ENCODE measurements at places on chromosomes 2 and 18.

- no peak for DNase-seq
These were observed 1284.9 kb upstream of the LRRTM1 start for GRCh38 chr2:81589406-81589805.

GRCh38 chr18:8820396-8821082, 115.2 kb downstream of the MTCL1 start:
- DNase-seq, result no peak

- no peak for DNase-seq
These were observed 116.7 kb upstream of the MGAT5 start for GRCh38 chr2:134137182-134137611.

- DNase-seq, result no peak
These were observed 367.5 kb upstream of the RAB12 start for GRCh38 chr18:8241731-8242130.

DNA sequence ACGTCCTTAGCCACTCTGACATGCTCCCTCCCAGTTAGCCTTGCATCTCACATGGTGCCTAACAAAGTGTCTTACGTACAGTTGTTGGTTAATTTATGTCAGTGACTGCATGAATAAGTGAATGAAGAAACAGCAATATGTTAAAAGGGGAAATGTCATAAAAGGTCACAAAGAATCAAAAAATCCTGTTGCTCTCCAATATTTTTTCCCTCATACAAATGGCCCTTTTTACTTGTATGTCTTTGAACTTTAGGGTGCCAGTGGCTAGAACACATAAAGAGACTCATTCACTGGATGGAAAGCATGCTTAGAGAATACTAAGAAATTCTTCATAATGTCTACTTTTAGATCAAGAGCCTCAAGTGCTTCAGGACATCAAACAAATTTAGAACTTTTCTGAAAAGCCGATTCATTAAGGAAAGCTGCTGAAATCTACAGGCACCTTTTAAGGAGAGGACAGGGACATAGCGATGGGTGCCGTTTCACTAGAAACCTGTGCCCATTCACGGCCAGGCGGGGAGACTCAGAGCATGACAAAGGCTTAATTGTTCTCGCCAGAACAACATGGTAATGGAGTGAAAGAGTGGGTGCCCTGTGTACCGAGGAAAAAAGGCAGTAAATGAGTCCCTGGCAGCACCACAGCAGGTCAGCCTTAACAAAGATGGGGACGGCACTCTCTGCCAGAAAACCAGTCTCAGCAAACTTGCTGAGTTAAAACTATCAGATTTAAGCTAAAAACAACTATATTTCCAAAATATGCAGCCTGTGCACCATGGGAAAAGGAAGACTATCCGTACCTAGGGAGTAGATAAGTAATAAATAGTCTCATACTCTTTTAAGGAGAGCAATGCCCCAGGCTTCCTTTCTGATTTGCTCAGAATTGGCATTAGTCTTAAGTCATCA, 71.6 kb upstream of the SPTBN1 start:
- DNase-seq, result peak; percentile 57

DNA sequence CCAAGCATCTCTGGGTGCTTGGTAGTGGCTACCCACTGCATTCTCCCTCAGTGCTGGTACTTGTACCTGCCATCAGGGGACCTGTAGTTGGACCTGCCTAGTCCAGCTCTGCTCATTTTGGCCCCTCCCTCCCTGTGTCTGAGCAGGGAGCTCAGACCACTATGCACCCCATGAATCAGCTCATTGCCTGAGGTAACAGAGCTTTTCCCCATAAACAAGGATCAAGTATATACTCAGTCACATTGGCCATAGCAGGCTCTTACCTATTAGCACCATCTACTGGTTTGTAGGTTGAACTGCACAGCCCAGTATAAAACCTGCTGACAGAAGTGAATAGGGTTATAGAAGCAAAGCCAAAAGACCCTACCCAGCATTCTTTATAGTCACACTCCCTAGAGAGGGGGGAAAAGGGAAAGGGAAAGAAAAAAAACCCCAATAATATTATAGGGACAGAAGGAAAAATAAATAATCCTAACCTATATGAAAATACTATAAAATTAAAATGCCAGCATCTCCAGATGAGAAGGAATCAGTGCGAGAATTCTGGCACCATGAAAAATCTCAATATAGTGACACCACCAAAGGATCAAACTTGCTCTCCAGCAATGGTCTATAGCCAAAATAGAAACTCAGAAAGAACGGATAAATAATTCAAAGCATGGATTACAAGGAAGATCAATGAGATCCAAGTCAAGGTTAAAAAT, 6.9 kb upstream of the FLACC1 start:
- no peak for DNase-seq

GRCh38 chr2:7835151-7835550, 846.7 kb upstream of the ID2 start:
- DNase-seq, result no peak

DNA sequence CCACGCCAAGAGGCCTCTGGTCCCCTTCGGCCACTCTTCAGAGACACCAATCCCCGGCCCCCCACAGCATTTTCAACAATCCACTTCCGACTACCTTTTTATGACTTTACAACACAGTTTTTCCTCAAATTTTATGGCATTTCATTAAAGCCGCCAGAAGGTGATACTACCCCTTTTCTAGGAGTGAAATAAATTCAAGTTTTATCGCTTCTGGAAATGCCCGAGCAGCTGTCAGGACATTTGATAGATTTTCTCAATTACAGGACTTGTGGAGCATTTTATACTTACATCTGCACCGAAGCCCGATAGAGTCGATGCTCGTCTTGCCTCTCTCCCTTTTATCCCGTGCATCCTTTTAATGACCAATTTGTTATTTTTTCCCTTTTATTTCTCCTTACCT, 108.1 kb upstream of the CREB1 start:
- DNase-seq, result no peak

GRCh38 chr2:119106301-119106897, 52.2 kb downstream of the C1QL2 start:
- DNase-seq, result no peak

GRCh38 chr2:67002618-67003371, 394.3 kb upstream of the ETAA1 start:
- DNase-seq, result no peak

GRCh38 chr18:51867767-51868166, 472.2 kb upstream of the DCC start:
- DNase-seq, result no peak

GRCh38 chr2:178550352-178550751, 70.1 kb downstream of the PLEKHA3 start:
- DNase-seq, result no peak

DNA sequence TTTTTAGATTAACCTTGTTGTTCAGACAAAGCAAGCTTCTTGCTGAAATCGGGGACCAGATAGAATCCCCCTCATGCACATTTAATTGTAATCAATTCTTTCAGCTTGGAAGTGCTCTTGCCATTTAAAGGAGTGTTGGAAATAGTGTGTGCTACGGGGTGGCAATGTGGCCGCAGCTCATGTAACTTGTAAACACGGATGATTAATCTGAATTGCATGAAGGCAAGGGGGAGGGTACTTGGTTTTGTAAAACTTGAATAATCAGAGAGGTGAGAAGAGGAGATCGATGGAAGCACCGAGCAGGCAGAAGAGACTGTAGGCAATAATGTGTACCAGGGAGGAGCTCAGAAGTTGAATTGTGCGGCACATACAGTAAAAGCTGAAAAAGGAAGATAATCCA, 273.5 kb downstream of the PTGR3 start:
- no peak for DNase-seq

DNA sequence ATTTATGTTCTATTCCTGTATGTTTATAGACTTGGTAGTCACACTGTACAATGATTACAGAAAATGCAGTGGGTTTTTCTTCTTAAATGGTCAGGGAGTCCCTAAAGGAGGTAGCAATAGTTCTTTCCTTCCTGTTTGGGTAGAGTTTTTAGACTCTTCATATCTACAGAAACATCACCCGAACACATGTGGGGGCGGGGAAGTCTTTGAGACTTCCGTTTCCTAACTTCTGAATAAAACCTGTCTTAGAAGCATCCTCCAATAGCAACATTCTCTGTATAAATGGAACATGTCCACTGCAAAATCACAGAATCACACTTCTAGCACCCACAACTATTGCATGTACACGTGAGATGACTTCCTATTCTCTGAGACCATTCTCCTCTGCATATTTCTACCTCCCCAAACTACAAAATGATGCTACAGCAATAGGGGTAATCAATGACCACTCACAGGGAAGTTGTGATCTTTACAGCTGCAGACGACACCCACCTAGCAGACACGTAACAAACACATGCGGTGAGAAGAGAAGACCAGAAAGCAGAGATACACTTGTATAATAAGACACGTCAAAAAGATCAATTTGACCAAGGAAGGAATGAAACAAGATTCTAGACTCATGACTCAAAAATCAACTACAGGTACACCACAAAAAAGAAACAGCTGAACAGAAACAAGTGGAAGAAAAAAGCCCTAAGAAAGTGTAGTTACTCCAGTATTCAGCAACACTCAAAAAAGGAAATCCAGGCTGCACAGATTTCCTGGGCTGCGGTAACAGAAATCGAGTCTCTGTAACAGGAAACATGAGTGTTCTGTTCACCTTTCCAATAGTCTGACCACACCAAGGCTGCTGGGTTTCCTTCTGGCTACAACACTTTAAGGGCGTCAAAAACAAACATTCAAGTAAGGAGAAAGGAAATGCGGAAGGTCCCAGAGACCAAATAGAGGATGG, 120.4 kb downstream of the ZNF516 start:
- no peak for DNase-seq

DNA sequence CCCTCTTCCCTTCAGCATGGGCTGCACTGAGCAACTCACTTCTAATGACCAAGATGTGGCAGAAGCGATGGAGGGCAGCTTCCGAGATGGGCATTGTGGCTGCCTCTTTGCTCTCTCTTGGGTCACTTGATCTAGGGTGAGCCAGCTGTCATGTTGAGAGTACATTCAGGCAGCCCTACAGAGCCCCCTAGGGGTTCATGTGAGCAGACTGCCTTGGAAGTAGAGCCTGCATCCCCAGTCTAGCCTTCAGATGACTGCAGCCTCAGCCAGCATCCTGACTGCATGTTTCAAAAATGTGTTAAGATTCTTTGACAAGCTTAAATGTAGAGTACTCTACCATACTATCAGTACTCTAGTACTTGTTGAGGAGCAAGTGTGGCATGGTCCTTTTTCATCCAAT, 143.9 kb downstream of the NCK2 start:
- no peak for DNase-seq

DNA sequence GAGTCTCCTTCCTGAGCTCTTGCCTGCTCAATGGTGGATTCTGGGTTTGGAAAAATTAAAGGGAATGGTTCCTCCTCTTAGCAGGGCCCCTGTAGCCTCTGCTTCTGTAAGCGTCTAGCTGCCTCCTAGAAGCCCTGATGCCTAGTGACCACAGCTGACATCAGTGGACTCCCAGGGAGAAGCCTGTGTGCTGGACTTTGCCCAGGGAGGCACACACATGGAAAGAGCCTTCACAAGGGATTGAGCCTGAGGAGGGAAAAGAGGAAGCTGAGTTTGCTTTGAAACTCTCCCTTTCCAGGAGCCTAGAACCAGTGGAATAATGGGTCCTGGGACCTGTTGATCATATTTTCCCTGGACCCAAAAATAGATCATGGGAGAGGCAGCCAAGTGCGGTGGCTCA, 1.4 kb upstream of the CFAP65 start:
- no peak for DNase-seq

GRCh38 chr18:45384137-45384961, 230.9 kb upstream of the SLC14A2 start:
- DNase-seq, result peak; percentile 26

DNA sequence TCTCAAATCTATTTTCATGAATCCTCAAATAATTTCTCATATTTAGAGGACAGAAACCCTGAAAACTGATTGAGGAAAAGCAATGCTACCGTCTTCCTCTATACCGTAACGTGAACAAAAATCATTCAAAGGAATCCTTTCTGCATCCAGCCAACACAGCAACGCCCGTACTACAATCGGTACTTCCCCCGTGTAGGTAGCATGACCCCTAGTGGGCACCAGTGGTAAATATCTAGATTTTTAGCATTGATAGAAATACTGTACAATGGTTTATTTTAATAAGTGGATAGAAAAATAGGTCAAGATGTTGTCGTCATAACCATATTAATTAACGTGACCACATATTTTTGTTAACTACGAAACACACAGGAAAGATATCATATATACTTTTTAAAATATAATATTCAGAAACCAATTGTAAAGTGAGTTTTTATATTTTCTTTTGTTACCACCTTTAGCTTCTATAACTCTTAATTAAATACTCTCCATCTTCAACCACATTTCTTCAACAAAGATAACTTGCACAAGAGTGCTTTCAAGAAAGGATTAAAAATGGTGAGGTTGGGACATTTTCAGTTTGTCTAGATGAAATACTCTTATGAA, 194.1 kb downstream of the SS18 start:
- DNase-seq, result no peak

DNA sequence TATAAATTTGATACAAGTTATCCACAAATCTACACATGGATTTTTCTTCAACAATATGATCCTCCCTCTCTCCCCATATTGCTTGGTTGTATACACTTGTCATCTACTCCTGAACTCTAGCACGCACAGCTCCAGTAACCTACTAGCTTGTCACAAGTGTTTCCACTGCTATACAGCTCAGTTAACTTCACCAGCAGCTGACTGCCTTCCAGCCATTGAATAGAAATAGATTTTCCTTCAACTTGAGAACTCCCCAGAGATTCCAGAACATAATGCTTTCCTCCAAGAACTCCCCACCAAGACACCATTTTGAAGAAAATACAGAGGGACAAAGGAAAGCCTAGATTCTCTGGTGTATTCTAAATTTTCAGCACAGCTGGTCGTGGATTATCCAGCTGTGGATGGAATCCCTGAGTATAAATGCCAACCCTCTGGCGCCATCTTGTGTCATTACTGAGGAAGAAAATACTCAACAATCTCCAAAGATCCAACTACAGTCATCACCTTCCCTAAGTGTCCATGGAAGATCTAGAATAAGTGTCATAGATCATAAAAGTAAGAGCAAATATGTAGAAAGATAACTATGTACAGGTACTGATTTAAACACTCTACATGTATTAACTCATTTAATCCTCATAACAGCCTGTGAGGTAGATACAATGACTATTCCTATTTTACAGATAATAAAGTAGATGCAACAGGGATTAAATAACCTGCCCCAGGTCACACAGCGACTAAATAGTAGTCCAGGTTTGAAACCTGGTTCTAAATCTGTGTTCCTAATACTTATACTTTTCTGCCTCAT, 156.7 kb downstream of the ARHGAP28 start:
- no peak for DNase-seq

DNA sequence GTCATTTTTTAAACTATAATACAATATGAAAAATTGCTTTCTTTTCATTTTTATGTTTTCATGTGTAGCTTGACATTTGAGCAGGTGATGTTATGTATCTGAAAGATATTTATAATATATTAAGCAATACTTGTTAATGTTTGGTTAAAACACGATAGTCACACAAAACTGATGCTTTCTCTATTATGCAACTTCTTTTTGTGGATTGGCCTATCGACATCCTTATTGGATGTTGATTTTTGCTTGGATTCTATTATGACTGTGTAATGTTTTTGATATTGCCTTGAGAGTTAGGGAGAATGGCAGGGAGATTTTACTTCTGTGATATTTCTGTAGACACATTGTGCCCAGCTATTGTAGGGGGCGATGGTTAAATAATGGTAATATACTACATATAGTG, 128.0 kb downstream of the ZNF407 start:
- no peak for DNase-seq

GRCh38 chr18:58732471-58732870, 61.2 kb downstream of the MALT1 start:
- no peak for DNase-seq

All from amygdala (tissue), 56 donors.